ENCODE measurements at places on chromosomes 16 and 17. TPM values are rescaled to one million over a fixed set of nuclear protein-coding genes. Genes with fewer than 3 reads are reported as not detected.

Gene GFAP
- total RNA-seq = not detected

Gene KRT20
- not detected for total RNA-seq

Gene CLEC19A
- not detected for total RNA-seq

Gene ALOX12B
- total RNA-seq = not detected

Gene C16orf96
- total RNA-seq = not detected

Gene CCL1
- not detected for total RNA-seq

Gene RILP
- 34.2 TPM for total RNA-seq

DNA sequence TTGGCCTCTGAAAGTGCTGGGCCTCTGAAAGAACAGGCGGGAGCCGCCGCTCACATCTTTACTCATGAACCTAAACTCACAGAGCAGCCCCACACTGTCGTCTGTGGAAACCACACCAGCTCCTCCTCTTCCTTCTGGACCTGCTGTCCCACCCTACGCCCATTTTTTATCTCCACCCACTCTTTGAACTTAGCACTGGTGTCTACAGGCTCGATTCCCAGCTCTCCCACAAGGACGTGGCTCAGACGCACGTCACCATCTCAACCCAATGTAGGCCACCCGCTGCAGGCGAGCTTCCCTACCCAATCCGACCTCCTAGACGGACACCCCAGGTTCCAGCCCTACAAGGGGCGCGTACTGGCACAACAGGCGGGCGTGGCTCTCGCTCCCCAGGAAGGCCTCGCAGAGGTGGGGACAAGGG lies 62.2 kb downstream of the NXN start:
- DNase-seq = no peak

DNA sequence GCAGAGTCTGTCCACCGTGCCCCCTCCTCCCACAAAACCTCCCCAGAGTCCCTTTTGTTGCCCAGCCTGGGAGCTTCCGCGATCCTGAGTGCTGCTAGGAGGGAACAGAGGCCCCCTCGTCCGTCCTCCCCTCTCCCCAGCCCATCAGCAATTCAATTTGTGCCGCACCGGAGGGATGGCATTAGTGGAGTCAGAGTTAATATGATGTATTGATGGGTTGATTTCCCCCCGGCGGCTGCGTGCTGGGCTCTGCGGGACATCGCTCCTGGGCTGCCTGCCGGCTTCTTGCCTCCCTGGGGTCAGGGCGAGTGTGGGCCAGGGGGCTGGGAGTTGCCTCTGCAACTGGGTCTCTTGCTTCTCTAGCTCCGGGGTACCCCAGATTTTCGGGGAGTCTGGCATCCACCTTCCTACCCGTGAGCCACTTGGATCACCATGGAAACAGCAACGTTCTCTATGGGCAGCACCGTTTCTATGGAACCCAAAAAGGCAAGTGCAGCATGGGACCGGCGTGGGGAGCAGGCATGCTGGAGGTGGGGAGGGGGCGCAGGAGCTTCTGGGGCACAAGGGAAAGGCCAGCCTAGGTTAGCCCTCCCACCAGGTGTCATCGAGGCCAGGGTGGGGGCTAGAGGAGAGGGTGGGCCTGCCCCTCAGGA lies 42.9 kb downstream of the BAHCC1 start:
- no peak for DNase-seq

DNA sequence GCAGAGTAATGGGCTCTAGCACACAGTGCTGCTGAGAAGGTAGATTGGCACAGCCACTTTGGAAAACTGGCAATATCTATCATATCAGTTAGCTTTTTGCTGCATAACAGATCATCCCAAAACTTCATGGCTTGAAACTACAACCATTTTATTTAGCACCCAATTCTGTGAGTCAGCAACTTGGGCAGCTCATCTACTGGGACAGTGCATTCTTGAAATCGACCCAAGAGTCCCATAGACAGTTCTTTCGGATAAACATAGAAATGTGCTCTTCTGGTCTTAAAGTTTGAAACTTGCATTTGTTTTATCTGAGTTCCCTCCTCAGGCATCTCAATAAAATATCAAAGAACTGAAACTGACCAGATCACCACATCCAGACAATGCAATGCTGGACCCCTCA lies 76.7 kb downstream of the CEP112 start:
- no peak for DNase-seq

DNA sequence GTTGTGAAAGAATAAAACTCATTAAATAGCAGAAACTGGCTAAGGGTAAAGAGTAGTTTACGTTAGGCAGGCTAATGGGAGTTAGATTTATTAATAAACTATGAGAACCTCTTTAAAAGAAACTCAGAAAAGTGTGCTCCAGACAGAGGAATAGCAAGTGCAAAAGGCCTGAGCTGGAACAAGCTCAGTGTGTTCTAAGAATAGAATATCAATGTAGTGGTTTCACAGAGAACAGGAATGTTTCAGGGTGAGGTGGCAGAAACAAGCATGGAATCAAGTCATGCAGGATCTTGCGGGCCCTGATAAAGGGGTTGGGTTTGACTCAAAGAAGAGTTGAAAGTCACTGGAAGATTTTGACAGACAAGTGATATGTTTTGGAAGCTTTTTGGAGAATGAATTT lies 164.0 kb upstream of the HS3ST3A1 start:
- DNase-seq = no peak

GRCh38 chr16:15704545-15704987 lies 54.5 kb downstream of the NDE1 start:
- peak; percentile 55 for DNase-seq

DNA sequence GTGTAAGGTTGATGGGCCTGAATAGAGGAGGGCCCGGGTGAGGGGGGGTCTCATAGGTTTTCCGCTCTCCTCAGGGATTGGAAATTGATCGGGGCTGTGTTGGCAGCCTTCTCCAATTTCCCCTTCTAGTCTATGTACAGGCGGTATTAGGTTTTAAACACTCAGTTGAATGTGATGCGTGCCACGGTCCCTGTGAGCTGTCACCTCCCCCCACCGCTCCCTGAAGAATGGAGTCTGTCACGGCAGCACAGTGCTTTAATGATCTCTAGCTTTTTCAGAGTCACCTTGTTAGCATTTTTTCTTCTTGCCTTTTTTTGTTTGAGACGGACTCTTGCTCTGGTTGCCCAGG lies 800 bp downstream of the COX4I1 start:
- DNase-seq = no peak

DNA sequence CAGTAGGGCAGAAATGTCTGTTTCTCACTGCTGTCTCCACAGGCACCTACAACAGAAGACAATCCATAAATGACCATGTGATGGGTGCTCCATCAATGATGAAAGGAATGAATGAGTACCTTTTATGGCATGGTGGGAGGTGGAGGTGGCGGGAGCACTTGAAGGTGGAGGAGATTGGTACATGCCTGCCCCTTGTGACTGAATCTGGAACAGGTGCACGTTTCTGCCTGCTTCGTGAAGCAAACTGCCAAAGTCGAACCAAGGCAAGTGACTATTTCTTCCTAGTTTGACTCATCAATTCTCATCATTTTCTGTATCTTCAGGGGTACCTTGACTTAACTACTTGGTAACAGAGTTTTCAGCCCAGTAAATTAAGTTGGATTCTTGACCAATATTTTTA lies 25.4 kb downstream of the CDRT15 start:
- no peak for DNase-seq

DNA sequence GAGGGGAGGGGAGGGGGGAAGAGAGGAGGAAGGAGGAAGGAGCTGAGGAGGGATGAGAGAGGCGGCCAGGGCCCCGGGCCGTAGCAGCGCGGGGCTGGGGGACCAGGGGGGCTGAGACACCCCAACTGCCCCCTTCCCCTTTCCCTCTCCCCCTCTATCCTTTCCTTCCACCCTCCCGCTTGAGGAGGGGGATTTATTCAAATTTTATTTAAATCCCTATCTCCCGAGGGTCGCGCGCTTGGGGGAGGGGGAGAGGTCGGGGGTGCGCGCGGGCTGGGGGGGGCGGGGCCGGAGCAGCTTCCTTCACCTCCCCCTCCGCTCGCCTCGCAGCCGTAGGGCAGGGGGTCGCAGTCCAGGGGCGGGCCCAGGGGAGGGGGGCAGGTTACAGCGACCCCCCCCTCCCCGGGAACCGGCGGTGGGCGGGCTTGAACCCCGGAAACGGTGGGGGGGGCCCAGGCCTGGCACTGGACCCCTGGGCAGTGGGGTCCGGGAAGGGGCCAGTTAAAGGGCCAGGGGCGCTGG lies at the start of gene FBXL19:
Gene FBXL19, plus strand, starts transcription at position 19 of the 522 bp plus-strand sequence. CDS start 2,183 bp downstream, outside the sequence.
- no peak for DNase-seq

- DNase-seq = no peak
Measured at GRCh38 chr17:58498177-58498828, 10.1 kb upstream of the HSF5 start.

GRCh38 chr16:2927010-2927646 lies 15.4 kb downstream of the FLYWCH1 start:
- DNase-seq = peak; percentile 73

DNA sequence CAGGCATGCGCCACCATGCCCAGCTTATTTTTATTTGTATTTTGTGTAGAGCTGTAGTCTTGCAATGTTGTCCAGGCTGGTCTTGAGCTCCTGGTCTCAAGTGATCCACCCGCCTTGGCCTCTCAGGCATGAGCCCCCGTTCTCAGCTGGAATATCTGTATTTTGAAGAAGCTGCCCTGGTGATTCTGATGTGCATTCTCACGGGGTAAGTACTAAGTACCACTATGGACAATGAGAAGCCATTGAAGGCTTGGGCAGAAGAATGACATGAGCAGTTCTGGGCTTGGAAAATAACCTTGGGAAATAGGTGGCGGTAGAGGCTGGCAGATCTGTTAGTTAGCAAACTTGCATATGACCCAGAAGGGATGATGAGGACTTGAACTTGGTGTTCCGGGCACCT lies 15.6 kb upstream of the NKD1 start:
- no peak for DNase-seq

DNA sequence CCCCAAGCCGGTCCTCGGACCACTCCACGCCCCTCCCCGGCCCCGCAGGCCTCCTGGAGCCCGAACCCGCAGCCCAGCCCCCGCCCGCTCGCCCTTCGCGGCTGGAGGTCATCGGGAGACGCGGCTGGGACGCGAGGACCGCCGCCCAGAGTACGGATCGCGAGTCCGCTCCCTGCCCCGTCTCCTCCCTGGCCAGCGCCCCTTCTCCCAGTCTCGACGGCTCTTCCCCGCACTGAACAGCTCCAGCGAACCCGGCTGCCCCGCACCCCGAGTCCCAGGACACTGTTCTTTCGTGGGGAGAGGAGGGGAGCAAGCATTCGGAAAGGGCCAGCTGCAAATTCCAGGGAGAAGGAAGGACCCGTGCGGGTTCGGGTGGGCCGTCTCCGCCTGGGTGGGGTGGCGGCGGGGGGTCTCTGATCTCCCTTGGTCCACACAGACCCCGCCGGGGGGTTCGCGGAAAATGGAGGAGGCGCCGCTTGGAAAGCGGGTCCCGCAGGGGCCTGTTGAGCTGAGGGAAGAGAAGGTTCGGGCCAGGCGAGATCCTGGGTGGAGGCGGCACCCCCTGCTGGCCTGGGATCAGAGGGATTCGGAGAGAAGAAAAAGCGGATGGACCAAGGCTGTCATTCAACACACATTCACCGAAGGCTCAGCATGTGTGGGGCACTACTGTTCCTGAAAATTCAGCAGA lies 632 bp upstream of the RTN4RL1 start:
- no peak for DNase-seq

GRCh38 chr16:56295739-56296527 lies 104.6 kb downstream of the GNAO1 start:
- DNase-seq = no peak

- DNase-seq = no peak
Measured at GRCh38 chr17:13113821-13114525, 96.1 kb upstream of the ELAC2 start.

DNA sequence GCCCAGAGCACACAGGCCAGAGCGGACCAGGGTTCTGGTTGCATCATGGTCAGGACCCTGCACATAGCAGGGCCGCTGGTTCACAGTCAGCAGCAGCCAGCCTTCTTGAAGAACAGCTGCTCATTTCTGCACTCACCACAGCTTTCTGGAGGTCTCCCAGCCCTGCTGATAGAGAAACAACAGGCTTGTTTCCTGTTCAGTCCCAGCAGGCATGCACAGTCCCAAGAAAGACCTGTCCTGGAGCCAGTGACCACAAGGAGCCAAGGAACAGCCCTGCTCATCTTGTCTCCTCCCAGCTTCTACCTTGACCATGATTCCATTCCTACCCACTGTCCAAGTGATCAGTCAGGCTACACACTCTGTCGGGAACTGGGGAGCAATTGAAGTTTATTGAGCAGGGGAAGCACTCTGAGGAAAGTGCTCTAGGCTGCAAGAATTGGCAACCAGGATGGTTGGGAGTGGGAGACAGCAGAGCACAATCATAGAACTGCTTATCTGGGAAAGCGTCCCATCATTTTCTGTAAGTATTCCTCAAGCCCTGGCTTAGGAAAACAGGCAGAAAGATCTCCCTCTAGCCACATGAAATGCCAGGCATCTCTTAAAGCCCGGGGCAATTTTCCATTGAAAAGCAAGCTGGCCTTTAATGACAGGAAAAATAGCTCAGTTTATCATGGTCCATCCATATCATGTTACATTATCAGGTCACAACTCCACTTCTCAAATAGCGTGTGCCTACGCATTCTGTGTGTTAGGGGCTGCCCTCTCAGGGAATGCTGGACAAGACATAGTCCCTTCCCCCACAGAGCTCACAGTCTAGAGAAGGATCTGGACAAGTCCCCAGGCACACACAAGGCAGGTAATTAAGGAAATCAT lies 155.4 kb upstream of the FOXF1 start:
- DNase-seq = no peak

DNA sequence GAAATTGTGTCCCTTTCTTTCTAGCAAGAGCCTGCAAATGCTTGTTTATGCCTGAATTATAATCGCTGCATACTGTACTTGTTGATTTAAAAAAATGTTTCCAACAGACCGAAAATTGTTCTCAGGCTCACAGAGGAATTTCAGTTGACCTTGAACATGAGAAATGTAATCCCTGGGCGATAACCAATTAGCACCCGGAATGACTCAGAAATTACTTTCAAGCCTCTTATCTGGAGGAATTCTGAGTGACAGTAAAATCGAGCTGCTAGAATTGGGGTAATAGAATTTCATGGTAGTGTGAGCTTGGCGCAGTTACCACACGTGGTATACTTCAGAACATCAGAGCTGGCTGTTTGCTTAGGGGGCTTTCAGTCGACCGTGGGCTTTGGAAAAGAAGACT lies 139.1 kb upstream of the CACNG3 start:
- no peak for DNase-seq

Data from glomerular endothelial cell (primary cell).